Activated CD4-positive, alpha-beta T cell treated with anti-CD3 and anti-CD28 coated beads, Interleukin-2, amount 10 ng/mL, durations not matched to agents 7 days and 5 days (primary cell): ENCODE measurements at places on chromosomes 16 and 17. TPM values are rescaled to one million over a fixed set of nuclear protein-coding genes. Genes with fewer than 3 reads are reported as not detected.

The WSB1 gene
- total RNA-seq, result 107 TPM

The ALOX12 gene
- total RNA-seq, result not detected

The NOL3 gene
- total RNA-seq, result 13.3 TPM

The DPEP1 gene
- total RNA-seq, result not detected

The KRTAP1-1 gene
- total RNA-seq, result not detected

The OR1F1 gene
- not detected for total RNA-seq

The PDE6G gene
- total RNA-seq, result 19.8 TPM

The SRCIN1 gene
- not detected for total RNA-seq

The KRT24 gene
- total RNA-seq, result not detected

The SLC4A1 gene
- total RNA-seq, result not detected

The APOBR gene
- 16.7 TPM for total RNA-seq

The WNT9B gene
- not detected for total RNA-seq

The MARVELD3 gene
- total RNA-seq, result not detected

The NPIPB13 gene
- total RNA-seq, result 9.0 TPM

The NEUROD2 gene
- not detected for total RNA-seq

The PDXDC1 gene
- total RNA-seq, result 53.3 TPM

The CTRL gene
- total RNA-seq, result 7.2 TPM

The ZPBP2 gene
- not detected for total RNA-seq

The HBM gene
- total RNA-seq, result not detected
